Glutamatergic neuron (in vitro differentiated cells): ENCODE measurements at places on chromosomes 7 and 10.
A peak's percentile ranks its signal among the peaks of the same experiment; 100 is the strongest.

- no peak for DNase-seq
Measured at GRCh38 chr7:69633122-69633831, 35.0 kb downstream of the AUTS2 start.

- no peak for DNase-seq
Measured at GRCh38 chr10:11601670-11602069, 9.8 kb downstream of the USP6NL start.

- DNase-seq = no peak
Measured at GRCh38 chr10:66281327-66281726, 644.5 kb upstream of the LRRTM3 start.

GRCh38 chr10:13998163-13998835 lies 332.4 kb downstream of the FRMD4A start:
- DNase-seq = no peak

- DNase-seq = no peak
Measured at GRCh38 chr10:118506671-118507590, 88.5 kb downstream of the PRLHR start.

- DNase-seq = no peak
Measured at GRCh38 chr10:30813872-30814481, 184.4 kb upstream of the LYZL2 start.

- no peak for DNase-seq
Measured at GRCh38 chr7:2199528-2199927, 33.2 kb downstream of the MAD1L1 start.

- DNase-seq = no peak
Measured at GRCh38 chr10:4653160-4653559, 172.8 kb upstream of the AKR1E2 start.

- no peak for DNase-seq
Measured at GRCh38 chr7:31669461-31669860, 17.6 kb upstream of the PPP1R17 start.

GRCh38 chr10:47076949-47077361 lies 165.7 kb downstream of the PTPN20 start:
- DNase-seq = no peak

GRCh38 chr7:102028206-102028826 lies 210.9 kb downstream of the CUX1 start:
- no peak for DNase-seq

- DNase-seq = no peak
Measured at GRCh38 chr7:63521-64021, 128.8 kb upstream of the FAM20C start.

- DNase-seq = no peak
Measured at GRCh38 chr10:92076722-92077121, 153.2 kb downstream of the BTAF1 start.

DNA sequence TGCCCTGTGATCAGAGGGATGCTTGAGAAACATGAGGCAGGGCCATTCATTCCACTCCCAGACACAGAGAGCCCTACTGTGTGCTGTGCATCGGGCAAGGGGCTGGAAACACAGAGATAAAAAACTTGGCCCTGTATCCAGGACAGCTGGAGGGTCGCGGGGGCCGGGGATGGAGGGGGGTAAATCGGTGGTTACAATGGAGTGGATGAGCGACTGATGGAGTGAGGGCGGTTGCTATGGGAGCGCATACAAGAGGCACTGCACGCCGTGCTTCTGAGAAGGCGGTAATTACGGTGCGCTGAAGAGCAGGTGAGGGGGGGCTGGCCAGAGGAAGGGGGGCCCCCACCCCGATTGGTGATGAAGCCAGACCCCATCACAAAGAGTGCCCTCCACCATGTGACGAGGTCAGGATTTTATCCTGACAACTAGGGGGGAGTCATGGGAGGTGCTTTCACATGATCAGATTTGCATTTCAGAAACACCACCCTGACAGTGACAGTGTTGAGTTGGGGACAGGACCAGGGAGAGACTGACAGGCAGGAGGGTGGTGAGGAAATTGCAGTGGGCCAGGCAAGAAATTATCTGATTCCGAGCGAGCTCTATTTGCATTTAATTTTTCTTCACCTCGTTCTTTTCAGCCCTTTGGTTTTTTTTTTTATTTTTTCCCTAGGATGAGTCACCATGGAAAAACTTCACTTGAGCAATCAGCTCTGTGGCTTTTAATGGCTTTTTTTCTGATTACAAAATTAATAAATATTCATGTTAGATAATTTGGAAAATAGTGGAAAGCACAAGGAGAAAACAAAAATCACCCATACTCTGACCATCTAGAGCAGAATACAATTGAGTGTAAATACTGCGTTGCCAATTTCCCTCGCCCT lies 7.8 kb downstream of the CPA5 start:
- no peak for DNase-seq

- DNase-seq = peak; percentile 47
Measured at GRCh38 chr10:98269435-98269912, 1.5 kb upstream of the LOXL4 start.

DNA sequence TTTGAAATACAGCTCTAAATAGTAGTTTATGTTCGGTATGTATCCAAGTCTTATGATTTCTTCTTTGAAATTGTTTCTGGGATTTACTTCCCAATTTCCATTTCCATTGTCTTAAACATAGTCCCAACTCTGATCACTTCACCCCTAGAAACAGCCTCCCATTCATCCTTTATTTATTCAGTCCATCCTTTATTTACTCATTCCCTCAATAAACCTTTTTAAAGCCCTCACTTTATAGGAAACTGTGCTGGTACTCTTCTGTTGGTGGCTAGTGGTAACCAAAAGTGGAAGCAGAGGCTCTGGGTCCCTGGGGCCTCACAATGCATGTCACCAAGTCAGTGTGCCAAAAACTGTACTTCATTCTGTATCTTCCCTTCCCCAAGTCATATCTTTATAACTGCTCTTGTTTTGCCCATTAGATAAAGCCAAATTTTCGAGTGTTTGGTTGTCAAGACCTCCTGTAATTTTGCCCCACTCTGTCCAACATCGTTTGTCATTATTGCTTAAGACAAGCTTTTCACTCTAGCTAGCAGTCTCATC lies 3.9 kb upstream of the EPC1 start:
- no peak for DNase-seq

- no peak for DNase-seq
Measured at GRCh38 chr10:114541081-114541796, 116.8 kb downstream of the ABLIM1 start.

GRCh38 chr7:41731493-41732435 lies 28.9 kb upstream of the INHBA start:
- no peak for DNase-seq

GRCh38 chr7:155579565-155579964 lies 33.2 kb upstream of the CNPY1 start:
- no peak for DNase-seq

DNA sequence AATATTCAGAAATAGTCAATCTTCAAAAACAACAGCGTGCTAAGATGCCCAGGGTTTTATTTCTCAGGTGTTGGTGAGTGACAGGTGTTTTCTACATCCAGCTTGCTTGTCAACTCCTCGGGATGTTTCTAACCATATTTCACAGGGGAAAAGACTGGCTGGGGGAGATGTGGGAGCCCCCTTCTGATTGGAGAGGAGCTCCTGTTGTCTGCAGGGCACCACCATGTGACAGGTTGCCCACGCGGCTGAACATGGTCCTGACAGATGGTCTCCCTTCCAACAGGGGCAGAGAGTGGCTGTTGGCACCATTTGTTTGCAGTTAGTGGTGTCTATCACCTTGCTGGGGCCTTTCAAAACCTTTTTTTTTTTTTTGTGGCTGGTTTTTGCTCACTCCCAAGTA lies 16.5 kb upstream of the GPR26 start:
- no peak for DNase-seq
